ENCODE measurements at places on chromosomes 11 and 22. TPM values are rescaled to one million over a fixed set of nuclear protein-coding genes. Genes with fewer than 3 reads are reported as not detected.

DNA sequence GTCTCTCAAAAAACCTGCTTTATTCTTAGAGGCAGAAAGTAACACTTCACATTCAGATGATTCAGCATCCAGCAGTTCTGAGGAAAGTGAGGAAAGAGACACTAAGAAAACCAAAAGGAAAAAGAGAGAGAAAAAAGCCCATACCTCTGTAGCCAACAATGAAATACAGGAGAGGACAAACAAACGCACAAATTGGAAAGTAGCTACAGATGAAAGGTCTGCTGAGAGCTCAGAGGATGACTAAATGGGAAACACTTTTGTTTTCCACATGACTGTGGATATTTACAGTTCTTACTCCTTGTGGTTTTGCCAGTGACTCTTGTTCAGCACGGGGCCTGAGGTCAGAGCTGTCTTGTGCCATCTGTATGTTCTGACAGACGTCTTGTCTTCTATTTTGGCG lies 3.8 kb downstream of the TIMM8B start:
- no peak for DNase-seq

- DNase-seq = no peak
Observed at GRCh38 chr11:48101958-48102357, 114.7 kb upstream of the OR4B1 start.

PDE2A gene
- 0.41 TPM for total RNA-seq

GRCh38 chr11:68727783-68728182 lies 23.5 kb downstream of the TESMIN start:
- no peak for DNase-seq

DNA sequence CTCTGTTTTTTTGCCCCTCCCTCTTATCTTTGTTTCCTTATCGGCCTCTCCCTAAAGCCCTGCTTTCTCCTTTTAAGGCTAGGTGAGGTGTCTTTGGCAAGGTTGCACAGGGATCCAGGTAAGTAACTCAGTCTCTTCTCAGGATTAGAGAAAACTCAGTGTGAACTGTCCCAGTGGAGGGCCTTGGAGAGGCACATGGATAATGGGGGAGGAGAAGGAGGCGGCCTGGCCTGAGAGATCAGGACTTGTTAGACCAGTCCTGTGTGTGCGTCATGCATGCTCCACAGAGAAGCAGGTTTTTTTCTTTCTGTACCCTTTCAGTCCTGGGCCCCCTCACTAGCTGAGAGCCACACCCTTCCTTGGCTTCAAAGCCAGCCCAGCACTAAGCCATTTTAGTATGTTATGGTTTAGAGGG lies 19.9 kb downstream of the CTNND1 start:
- peak; percentile 30 for DNase-seq

MS4A15 gene
- not detected for total RNA-seq

USH1C gene
- not detected for total RNA-seq

DNA sequence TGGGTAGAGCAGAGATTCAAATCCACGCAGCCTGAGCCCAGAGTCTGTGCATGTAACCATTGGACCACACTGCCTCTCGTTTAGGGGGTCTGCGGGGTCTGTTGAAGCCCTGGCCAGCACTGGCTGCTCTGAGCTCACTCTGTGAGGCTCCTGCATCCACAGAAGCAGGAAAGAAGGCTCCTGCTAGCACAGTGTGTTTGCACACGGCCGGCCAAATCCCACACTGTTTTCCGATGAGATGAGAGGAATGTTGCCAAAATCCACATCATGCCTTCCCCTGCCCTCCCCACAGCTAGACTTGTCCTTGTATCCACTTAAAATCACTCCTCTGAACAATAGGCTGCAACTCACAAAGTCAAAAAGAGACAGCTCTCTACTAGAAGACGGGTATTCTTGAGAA lies 10.6 kb upstream of the SLC22A12 start:
- DNase-seq = peak; percentile 56

DNA sequence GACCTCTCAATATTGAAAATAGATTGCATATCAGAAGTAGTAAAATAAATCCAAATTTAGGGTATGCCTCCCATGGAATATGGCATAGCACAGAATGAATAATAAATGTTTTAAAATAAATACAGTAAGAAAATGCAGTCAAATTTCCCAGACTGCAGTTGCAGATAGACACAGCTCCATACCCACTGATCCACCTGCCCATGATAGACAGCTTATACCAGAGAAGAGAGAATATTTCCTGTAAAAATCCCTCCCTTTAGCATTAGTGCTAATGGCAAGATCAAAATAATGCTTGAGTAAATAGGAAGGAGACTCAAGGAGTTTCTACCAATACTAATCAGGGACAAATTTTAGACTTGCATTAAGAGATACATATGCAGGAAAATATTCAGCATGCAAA lies 45.0 kb upstream of the CALCB start:
- DNase-seq = no peak

DNA sequence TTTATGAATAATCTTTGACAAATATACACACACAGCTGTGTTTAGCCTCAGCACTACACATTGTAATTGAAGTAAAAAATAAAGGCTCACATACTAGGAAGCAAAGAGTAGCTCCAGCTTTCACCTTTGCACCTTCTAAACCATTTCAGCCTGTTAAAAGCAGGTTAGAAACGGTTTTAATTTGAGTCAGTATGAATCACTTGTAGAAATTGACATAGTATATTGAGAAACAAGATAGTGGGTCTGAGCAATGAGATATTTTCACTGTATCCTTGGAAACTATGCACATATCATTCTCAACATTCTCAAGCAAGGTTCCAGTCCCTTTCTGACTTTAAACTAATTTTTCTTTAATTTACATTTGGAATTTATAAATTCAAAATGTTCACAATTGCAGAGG lies 380.3 kb downstream of the AASDHPPT start:
- peak; percentile 71 for DNase-seq

- DNase-seq = no peak
Observed at GRCh38 chr11:117495357-117495756, 167.7 kb downstream of the CEP164 start.

DNA sequence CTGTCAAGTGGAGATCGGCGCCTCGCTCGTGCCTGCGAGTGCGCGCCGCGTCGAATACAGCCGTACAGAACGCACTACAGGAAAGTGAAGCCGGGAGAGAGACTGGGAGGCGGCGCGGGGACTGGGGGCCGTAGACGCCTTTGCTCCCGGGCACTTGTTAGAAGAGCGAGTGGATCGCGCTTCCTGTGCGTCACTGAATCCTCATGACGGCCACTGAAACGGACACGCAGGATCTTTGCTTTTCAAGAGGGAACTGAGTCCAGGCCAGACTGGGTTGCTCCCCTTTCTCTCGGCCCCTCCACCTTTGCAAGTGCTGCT lies 314 bp downstream of the RIC8A start:
- peak; percentile 69 for DNase-seq

INPP5J gene
- under 0.01 TPM for total RNA-seq

GRCh38 chr22:23166841-23167616 lies 13.3 kb upstream of the BCR start:
- no peak for DNase-seq

DNA sequence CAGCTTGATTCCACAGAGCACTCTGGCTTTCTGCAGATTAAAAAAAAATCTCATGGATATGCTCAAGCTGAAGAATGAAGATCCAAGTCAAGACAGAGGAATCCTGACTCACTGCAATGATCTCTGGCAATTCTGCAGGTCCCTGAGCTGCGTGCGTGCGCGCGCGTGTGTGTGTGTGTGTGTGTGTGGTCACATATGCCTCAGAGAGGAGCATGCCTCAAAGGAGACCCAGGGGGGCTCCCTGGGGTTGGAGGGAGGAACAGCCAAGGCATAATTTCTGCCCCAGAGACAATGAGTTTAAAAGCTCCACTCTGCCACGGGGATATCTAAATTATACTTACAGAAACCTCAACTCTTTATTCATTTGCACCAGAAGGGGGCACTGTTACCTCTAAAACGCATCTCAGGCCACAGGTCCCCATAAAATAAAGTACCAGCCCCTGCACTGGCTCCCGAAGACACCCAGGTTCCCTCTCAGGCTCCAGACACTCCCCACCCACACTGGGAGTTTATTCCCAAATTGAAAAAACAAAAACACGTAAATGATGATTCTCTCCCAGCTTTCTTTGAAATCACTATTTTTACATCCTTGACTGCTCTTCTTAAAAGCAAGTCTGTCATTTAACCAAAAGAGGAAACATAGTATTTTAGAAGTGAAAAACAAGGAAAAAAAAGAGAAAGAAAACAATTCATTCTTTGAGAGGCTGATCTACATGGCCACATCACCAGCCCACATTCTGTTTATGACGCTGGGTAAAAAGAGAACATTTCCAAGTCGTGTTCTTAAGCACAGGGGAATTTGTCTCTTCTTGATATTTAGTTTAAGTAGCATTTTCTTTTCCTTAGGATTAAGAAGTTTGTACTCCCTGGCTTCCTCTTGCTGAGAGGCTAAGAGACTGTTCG lies 401.0 kb downstream of the LARGE1 start:
- peak; percentile 80 for DNase-seq

VPS37C gene
- 13.5 TPM for total RNA-seq

BTBD18 gene
- total RNA-seq = not detected

DNA sequence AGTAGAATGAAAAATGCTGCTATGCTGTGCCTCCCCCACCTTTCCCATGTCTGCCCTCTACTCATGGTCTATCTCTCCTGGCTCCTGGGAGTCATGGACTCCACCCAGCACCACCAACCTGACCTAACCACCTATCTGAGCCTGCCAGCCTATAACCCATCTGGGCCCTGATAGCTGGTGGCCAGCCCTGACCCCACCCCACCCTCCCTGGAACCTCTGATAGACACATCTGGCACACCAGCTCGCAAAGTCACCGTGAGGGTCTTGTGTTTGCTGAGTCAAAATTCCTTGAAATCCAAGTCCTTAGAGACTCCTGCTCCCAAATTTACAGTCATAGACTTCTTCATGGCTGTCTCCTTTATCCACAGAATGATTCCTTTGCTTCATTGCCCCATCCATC lies 14.9 kb upstream of the HBE1 start:
- no peak for DNase-seq

- peak; percentile 27 for DNase-seq
Observed at GRCh38 chr11:26234451-26234850, 97.5 kb upstream of the ANO3 start.

- peak; percentile 72 for DNase-seq
Observed at GRCh38 chr11:14336507-14337503, 22.2 kb downstream of the RRAS2 start.

OTOG gene
- not detected for total RNA-seq

DNA sequence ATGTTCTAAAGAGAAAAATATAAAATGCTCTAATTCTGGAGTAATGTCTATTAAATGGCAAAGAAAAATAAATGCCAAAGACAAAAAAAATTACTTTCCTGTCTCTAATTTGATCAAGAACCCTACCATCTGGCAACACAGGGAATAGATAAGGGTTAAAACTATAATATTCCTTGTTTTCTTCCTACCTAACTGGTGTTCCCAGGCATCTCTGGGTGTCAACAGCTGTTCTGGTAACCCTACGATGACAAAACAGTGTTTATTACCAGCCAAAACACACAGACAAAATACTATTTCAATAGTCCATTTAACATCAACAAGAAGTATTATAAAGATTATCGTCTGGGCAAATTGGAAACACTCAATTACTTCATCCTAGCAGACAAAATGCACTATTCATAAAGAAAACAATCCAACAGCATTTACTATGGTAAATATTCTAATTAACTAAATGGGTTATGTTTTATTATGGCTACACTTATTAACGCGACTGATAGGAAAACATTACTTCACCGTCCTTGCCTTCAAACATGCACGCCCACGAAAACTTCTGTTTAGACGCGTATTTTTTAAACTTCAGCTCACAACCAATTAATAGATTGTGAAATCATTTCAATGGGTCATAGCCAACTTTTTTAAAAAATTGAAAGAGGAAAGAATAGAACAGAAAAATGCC lies 50.6 kb downstream of the LGR4 start:
- DNase-seq = no peak

DNA sequence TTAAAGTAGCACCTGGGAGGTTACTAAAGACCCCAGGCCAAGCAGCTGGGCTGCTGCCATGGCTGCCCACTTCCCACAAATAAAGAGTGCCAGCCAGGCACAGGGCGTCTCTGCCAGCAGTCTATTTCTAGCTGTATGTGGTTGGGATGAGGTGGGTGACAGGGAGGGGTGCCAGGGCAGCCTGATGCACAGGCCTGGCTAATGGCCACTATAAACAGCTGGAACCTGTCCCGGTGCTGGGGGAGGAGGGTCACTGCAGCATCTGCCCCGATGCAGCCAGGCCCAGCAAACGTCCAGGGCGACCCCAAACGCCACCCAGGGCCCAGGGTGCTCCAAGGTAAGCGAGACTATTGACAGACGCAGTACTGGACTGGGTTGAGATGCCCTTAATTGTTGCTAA lies 37.4 kb downstream of the SCUBE1 start:
- no peak for DNase-seq

DNA sequence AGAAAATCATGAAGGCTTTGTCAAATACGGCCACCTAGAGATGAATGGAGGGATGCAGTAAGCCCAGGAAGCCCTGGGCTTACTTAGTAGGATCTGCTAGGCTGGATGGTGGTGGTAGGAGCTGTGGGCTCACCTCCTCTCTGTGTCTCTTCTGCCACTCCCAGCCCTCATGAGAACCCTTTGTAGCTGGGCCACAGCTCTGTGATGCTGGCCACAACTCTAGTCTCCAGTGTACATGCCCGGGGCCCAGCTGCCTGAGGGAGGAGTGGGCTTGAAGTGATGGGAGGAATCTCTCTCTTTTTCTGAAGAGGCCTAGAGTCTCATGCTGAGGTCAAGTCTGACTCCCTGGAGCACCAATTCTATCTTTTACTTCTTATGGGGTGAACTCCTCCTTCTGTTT lies 32.4 kb upstream of the SYT13 start:
- DNase-seq = no peak

NELL1 gene
- not detected for total RNA-seq

DNA sequence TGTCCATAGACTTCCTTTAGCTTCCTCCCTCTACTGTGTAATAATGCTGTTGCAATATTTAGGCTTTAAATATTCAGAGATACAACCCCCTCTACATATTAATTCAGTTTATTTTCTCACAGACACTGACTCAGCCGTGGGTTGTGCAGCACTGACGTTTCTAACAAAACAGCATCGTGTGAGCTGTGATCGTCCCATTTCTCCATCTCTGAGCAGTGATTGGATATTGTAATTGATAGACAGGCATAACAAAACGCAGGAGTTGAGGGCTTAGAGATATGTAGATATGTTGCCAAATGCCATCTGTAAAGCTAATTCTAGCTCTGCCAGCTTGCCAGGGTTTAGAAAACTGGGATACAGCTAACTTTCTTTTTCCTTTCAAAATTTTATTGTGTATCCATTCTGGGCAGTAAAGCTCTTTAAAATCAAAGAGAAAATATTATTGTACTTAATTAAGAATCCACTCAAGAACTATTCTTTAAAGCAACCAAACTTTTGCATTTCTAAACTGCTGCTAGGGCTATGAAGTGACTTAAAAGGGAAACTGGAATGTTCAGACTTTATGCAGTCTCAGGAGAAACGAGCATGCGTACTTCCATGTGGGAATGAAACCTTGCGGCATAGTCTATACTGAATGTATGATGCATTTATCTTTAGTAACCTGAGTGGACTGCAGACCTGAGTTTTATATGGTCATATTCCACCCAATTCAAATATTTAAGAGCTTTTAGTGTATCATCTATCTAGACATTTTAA lies 22.7 kb downstream of the BTBD10 start:
- DNase-seq = peak; percentile 95

KRTAP5-8 gene
- total RNA-seq = not detected

UPB1 gene
- total RNA-seq = not detected

- no peak for DNase-seq
Observed at GRCh38 chr11:111409915-111410314, 30.8 kb upstream of the POU2AF1 start.

GRCh38 chr11:12238420-12238819 lies 128.0 kb downstream of the MICAL2 start:
- DNase-seq = peak; percentile 53

- no peak for DNase-seq
Observed at GRCh38 chr11:19852288-19852687, 139.7 kb downstream of the NAV2 start.

UQCR10 gene
- total RNA-seq = 11.9 TPM

Data from fibroblast of the aortic adventitia (primary cell).